Activated naive CD4-positive, alpha-beta T cell (primary cell): ENCODE measurements at places on chromosomes 2 and 18.

GRCh38 chr2:56244911-56245530 is 61.2 kb downstream of the CCDC85A start:
- DNase-seq = no peak

GRCh38 chr2:49236316-49236715 is 82.0 kb upstream of the FSHR start:
- no peak for DNase-seq

DNA sequence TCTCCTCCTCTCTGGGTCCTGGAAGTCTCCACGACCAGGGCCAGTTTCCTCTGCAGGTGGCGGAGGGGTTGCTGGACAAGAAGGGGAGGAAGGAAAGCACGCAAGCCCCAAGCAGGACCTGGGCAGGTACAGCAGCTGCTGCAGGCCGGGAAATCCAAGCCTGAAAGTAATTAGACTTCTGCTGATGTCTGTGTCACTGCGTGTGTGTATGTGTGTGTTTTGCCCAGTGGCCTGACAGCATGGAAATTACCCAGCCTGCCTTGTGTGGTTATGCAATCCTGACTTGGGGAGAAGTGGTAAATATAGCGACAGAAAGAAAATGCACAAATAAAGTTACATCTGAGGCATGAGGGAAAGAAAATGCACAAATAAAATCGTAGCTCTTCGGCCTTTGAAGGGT is 121.8 kb upstream of the ZBTB14 start:
- DNase-seq = no peak

- DNase-seq = no peak
These were observed 48.2 kb downstream of the CFAP221 start for GRCh38 chr2:119592436-119592835.

GRCh38 chr2:129716781-129717559 is 262.5 kb upstream of the RAB6C start:
- no peak for DNase-seq

DNA sequence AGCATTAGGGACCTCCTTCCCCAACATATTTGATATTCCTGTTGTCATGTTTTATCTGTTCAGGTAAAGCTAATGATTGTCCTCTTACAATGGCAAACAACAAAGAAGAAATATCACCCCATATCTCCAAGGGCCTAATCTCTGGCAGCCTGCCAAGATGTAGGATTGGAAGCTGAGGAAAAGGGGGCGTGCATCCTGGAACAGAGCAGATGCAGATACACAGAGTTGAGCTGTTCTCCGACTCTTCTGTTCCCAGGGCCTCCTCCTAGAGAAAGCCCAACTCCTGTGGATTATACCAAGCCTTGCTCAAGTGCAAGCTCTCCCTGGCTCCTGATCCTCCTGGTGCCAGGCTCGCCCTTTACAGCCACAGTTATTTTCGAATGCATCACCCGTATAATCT is 35.2 kb upstream of the CD207 start:
- no peak for DNase-seq

GRCh38 chr18:9868857-9869714 is 16.7 kb upstream of the TXNDC2 start:
- DNase-seq = no peak

DNA sequence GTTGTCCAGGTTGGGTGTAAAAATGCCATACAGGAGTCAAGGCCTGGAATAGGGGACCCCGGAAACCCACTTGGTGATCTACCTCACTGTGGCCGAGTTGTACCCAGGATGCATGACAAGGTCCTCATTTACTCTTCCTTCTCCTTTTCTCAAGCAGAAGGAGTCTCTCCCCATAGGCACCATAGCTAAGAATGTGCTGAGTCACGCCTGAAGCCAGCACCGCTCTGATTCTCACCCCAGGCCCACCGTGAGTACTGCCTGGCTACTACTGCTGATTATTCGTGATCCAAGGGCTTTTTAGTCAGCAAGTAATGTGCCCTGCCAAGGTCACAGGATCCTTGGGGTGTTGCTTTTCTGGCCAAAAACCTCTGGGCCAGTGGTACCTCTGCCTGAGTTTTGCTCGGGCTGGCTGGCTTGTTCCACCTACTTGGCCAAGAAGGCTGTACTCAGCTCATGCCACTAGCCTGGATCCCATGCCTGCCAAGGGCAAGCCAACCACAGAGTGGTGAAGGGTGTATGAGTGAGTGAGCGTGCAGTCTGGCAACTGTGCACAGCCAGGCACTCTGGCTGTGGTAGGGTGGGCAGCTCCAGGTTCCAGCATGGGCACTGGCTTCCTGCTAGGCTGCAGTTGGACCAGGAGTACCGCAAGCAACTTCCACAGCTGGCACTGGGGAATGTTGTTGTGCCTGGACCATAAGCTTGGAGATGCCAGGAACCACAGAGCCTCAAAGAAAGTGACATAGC is 650.1 kb upstream of the VRK2 start:
- DNase-seq = no peak

- DNase-seq = no peak
These were observed 86.5 kb upstream of the DTNA start for GRCh38 chr18:34623557-34623956.

- no peak for DNase-seq
These were observed 4.0 kb downstream of the CYP27C1 start for GRCh38 chr2:127216095-127216494.

DNA sequence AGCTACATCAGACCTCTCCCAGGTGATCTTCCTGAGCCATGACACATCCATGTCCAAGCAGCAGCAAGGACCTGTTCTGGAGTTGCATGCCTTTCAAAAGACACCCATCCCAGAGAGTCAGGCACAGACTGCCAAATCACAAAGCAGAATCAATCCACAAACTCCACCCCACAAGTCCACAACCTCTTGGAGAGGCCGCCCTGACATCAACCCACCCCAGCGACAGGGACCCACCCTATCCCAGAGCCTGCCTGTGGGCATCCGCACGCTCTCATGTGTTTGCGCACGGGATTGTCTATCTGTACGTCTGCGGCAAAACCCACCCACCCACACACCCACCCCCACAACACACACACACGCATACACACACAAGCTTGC is 11.9 kb downstream of the SMAD7 start:
- no peak for DNase-seq

DNA sequence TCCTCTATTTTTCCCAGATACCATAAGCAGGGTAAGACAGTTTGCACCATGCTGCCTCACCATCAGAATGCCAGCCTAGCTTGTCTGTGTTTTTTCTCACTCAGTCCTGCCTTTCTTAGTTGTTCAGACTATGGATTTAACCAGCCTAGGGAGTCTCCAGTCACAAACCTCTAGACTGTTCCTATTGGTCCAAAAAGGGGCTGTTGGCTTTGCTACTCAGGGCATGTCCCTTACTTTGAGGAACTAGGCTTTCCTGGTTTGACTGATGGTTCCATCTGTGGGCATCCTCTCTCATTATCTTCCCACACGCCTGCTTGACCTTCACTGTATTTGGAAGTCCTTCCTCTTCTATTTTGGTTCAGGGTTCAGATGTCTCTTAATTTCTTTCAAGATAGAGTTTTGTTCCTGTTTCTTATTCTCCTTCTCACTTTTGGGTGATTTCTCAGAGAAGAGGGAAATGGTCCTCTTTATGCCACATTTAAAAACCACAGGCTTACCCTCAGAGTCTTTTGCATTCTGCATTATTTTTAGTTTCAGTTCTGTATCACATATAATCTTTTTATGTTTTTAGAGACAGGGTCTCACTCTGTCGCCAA is 31.3 kb upstream of the TMEM131 start:
- no peak for DNase-seq

GRCh38 chr2:16495509-16496208 is 170.0 kb downstream of the CYRIA start:
- DNase-seq = no peak

DNA sequence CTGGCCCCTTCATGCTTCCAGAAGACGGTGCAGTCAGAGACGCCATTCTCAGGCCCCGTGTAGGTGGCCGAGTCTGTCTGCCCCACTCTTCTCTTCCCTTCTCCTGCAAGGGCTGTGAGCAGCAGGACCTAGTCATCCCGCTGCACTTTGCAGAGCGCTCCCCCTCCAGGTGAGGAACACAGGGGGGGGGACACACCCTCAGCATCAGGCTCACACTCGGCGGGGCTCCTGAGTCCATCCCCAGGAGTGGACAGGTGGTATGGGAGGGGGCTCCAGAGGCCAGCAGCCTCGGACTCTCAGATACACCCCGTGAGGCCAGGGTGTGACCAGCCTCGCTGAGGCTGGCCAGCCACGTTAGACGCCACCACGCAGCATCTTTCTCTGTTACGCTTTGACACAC is 460.5 kb upstream of the MYT1L start:
- no peak for DNase-seq

DNA sequence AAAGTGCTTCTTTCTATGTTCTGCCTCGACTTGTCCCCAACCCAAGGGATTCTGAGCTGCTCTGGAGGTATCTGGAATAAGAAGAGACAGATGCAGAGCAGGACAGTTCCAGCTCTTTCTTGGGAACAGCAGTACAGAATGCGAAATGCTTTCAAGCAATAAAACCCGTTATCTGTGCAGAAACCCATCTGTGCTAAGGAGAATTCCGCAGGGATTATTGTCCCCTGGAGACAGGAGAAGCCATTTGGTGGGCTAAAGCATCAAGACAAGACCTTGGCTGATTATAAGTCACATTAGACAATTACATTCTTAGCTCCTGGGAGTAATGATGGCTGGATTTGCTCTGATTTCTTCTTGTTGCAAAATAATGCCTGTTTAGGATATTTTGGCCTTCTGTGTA is 185.4 kb upstream of the GLI2 start:
- DNase-seq = no peak

GRCh38 chr2:42752314-42752713 is 11.6 kb downstream of the OXER1 start:
- no peak for DNase-seq

DNA sequence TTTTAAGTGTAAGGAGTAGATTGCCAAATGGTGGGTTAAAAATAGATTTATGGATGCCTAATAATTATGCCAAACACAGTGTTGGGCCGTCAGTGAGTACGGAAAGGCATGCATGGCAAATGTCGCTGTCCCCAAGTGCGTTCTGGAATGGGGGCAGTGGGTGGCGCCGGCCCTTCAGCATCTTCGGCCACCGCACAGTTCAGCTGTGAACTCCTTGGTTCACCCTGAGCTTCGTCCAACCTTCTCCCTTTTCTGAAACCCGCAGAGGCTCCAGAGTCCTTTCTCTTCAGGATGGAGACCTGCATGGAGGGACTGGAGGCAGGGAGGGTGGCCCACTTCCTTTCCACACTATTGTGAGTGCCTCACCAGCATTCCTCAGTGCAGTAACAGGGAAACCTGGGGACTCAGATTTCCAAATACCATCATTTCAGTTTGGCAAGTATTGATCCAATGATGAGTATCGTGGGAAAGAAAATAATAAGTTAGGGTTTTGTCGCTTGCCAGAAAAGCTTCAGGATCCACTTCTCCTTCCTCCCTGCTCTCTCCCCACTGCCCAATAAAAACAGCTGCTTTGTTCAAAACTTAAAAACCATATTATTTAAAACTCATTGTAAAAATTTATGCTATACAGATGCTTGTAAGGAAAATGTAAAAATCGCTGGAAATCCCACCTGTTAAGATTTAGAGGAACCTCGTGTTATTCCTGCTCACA is 74.6 kb upstream of the TXNDC2 start:
- DNase-seq = no peak

- no peak for DNase-seq
These were observed 34.1 kb downstream of the NFATC1 start for GRCh38 chr18:79429785-79430281.

- no peak for DNase-seq
These were observed 97.3 kb downstream of the ANKRD12 start for GRCh38 chr18:9233771-9234440.

DNA sequence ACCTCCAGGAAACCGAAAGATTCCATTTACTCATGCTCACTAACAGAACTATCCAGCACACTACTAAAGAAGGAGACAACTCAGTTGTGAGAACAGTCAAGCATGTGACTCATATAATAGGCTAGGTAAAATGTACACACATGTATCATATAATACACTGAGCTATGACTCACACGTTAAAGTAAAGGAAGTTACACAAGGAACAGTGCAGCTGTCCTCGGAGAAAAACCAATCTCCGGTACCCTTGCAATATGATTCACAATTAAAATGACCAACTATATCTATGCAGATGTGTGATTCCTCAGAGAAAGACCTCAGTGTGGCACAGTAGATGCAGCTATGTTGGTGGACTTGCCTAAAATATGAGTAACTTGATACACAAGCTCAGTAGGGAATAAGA is 76.5 kb downstream of the STRN start:
- no peak for DNase-seq

GRCh38 chr2:80856227-80856626 is 551.7 kb upstream of the LRRTM1 start:
- no peak for DNase-seq

DNA sequence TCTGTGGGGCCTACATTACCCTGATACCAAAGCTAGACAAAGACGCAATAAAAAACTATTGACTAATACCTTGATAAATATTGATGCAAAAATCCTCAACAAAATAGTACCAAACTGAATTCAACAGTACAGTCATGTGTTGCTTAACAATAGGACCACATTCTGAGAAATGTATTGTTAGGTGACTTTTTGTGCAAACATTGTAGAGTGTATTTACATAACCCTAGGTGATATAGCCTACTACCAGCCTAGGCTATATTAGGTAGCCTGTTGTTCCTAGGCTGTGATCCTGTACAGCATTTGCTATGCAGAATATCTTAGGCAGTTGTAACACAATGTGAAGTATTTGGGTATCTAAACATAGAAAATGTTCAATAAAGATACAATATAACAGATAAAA is 36.7 kb downstream of the CCDC138 start:
- DNase-seq = no peak

- peak; percentile 2 for DNase-seq
These were observed 16.6 kb downstream of the NIF3L1 start for GRCh38 chr2:200905618-200906296.
